ENCODE measurements at places on chromosomes 3 and 15.

- DNase-seq: no peak
These were observed 41.6 kb downstream of the EEFSEC start for GRCh38 chr3:128194843-128195242.

GRCh38 chr3:111862974-111863373 is 3.9 kb downstream of the PHLDB2 start:
- no peak for DNase-seq

- DNase-seq: no peak
These were observed 23.9 kb upstream of the TMEM108 start for GRCh38 chr3:133014325-133014724.

GRCh38 chr15:69760258-69760845 is 307.7 kb downstream of the RPLP1 start:
- no peak for DNase-seq

DNA sequence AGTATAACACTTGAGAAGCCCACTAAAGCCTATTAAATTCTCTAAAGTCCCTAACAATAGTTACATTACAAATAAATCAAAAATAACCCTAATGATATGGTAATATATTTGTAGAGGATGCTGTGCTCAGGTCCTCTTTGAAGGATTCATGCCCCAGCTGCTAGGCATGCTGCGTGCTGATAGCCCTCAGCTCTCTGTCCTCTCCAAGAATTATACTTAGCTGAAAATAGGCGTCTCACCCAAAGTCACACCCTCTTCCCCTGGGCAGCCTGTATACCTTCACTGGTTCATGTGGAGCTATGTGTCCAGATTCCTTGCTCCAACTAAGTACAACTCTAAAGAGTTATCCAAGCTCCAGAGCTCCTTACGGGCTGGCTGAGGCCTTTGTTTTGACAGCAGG is 312.5 kb upstream of the ZNF385D start:
- DNase-seq: no peak

GRCh38 chr3:43256714-43257461 is 29.5 kb upstream of the SNRK start:
- DNase-seq: no peak

GRCh38 chr15:81740416-81740815 is 305.4 kb downstream of the MEX3B start:
- no peak for DNase-seq

DNA sequence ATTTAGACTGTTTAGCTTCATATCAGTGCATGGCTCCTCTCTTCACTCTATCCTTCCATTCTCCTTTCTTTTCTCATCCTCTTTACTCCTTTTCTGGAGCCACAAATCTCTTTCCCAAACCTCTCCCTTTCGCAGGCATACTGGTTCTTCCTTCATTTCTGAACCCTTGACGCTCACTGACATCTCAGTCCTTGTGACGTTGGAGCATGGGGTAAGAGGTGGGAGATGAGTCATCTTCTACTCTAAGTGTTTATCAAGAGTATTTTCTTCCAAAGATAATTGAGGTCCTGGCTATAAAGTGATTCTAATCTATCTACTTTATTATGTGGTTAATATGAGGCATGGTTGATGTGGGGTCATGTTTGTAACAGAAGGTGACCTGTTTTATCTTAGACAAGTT is 414.2 kb downstream of the AGBL1 start:
- DNase-seq: no peak

DNA sequence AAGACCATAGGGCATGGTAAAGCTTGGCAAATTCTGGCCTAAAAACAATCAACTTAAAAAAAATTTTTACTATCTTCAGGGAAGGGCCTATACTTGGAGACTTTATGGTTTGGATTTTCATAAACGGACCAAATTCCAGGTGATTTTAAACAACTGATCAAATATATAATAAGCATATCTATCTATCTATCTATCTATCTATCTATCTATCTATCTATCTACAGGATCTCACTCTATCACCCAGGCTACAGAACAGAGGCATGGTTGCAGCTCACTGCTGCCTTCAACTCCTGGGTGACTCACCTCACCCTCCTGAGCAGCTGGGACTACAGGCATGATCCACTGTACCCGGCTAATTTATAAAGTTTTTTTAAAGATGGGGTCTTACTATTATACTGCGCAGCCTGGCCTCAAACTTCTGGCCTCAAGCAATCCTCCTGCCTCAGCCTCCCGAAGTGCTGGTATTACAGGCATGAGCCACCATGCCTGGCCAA is 6.7 kb downstream of the SPPL2A start:
- no peak for DNase-seq

GRCh38 chr15:70859998-70860397 is 6.0 kb upstream of the LARP6 start:
- no peak for DNase-seq

DNA sequence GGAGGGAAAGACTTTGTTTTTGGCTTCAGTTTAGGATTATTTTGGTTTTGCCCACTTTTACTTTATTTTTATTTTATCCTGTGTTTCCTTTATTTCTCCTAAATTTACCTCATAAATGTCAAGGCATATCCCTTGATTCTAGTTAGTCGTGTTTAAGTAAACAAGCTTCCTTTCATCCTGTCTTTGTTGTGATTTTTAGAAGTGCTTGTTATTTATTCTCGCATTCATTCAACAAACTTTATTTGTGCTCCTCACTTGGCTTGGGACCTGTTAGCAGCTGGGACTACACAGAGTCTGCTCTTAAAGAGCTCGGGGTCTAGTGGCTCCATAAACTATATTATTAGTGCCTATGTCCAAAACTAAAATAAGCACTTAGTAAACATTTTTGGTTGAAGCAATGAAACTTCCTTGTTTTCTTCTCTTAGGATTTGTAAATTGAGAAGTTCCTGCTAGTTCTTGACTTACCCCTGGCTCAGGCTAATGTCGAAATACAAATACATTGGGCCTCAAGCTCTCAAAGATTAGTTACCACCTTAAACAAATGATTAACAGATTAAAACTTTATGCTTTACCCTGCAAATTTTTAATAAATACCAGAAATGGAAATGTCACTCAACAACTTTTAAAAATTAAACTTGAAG is 19.0 kb upstream of the DMXL2 start:
- DNase-seq: no peak

DNA sequence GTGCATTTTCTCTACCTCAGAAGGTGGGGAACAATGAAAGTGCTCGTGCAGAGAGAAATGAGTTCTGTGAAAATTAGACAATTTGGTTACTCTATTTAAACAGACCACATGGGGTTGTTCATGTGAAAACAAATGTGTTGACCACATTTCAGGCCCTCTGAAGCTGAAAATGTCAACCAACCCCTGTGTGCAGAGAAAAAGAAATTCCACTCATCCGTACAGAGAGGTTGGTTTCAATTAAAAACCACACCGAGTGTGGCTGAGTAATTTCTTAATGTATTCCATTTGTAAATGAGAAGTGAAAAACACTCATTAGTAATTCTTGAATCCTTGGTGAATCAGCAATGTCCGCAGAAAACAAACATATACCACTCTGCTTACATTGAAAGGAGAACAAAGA is 46.9 kb upstream of the SLC7A14 start:
- DNase-seq: no peak

DNA sequence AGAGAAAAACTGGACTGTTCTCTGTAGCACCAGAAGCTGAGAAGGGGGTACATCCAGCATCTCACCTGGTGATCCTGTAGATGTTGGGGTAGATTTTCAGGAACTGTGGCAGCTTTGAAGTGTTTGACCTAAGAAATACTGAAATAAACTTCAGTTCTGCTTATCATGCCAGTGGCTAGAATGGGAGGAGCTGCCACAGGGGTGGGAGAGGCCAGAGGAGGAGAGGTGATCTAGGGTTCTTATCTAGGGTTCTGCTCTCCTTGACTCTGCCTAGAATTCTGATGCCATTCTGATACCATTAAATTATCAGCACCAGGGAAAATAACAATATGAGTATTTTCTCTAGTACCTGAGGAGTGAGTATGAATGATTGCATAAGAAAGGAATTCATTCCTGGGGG is 10.2 kb upstream of the CPOX start:
- DNase-seq: no peak

DNA sequence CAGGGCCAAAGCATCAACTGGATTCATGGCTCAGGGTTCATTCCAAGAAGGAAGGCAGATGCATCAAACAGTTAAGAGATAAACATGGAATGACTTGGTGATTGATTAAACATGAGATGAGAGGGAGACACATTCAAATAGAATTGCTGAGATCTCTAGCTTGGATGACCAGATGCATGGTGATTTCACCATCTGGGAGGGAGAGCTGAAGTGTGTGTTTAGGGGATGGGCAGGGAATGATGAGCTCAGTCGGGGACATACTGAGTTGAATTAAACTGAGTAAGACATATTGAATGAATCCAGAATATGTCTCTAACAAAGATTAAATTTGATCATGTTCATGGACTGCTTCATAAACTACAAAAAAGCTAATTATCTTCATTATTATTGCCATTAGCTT is 35.5 kb downstream of the CADPS start:
- no peak for DNase-seq

GRCh38 chr3:128874481-128875180 is 4.8 kb upstream of the ACAD9 start:
- DNase-seq: peak; percentile 34

- no peak for DNase-seq
These were observed 23.1 kb downstream of the TP53BP1 start for GRCh38 chr15:43469867-43470266.

DNA sequence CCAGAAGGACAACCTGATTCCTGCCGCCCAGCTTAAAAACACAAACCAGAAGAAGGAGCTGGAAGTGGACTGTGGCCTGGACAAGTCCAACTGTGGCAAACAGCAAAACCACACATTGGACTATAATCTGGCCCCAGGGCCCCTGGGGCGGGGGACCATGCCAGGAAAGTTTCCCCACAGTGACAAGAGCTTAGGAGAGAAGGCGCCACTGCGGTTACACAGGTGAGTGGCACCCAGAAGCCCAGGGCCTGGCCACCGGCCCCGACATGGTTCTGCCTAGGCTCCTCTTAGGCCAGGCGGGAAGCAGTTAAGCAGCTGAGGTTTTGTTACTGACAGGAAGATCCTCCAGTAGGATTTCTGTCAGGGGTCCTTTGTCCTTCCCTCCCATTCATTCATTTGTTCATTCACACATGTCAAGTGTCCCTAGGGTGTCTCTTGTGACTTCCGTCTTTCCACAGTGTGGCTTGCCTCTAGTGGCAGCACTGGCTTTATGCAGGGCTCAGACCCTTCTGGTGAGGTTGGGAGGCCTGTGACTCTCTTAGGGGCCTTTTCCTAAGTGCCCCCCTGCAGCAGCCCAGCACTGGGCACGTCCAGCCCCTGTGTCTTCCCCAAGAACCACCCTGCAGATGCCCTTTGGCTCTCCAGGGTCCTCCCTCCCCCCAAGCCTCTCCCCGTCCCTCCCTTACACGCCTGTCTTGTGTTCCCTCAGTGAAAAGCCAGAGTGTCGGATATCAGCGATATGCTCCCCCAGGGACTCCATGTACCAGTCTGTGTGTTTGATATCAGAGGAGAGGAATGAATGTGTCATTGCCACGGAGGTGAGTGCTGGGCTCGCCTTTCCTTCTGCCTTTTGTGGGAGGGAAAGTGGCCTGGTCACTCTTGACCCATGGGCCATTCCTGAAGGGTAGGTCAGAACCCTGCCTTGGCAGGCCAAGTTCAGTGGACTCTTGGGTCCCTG is 7.8 kb downstream of the DLL4 start:
- no peak for DNase-seq

GRCh38 chr15:48222627-48223026 is 16.5 kb downstream of the SLC12A1 start:
- no peak for DNase-seq

- DNase-seq: no peak
These were observed 22.7 kb downstream of the APH1B start for GRCh38 chr15:63299943-63300575.

- DNase-seq: no peak
These were observed 199.1 kb upstream of the SUCLG2 start for GRCh38 chr3:67853520-67853919.

GRCh38 chr15:35281515-35281914 is 196.4 kb upstream of the NANOGP8 start:
- no peak for DNase-seq

- no peak for DNase-seq
These were observed 28.0 kb upstream of the TEX9 start for GRCh38 chr15:56337084-56337725.

DNA sequence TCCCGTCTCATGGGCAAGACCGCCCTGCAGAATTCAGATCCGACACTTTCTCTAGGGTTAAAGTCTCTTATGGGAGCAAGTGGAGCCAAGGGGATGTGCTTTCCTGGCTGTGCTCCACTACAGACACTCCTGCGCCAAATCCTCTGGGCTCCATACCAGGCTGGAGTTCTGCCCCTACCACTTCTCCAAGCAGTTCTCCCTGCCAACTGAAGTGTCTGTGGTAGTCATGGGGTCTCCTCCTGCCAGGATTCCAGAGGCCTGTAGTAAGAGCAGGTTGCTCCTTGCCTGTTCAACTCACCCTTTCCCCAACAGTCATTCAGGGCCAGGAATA is 403.2 kb downstream of the GRM7 start:
- DNase-seq: no peak

- DNase-seq: no peak
These were observed 540.9 kb upstream of the MDFIC2 start for GRCh38 chr3:70853161-70853944.

DNA sequence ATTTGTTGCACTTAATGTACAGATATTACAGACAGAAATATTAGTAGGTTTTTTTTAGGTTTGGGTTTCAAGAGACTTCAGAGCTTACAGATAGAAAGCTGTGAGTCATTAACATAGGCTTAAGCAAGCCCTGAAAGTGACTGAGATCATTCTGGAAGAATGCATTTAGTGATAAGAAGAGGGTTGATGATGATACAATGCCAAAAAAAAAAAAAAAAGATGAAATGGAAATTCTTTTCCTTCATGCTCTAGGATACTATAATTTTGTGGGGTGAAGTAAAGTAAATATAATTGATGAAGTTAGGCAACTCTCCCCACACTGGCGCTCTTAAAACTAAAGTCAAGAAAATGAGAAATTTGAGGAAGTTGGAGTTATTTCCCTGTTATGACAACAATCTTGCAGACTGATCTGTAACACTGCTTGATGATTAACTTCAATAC is 169.4 kb upstream of the ZNF385D start:
- DNase-seq: no peak

- no peak for DNase-seq
These were observed 203.9 kb downstream of the VGLL3 start for GRCh38 chr3:86787091-86787490.

DNA sequence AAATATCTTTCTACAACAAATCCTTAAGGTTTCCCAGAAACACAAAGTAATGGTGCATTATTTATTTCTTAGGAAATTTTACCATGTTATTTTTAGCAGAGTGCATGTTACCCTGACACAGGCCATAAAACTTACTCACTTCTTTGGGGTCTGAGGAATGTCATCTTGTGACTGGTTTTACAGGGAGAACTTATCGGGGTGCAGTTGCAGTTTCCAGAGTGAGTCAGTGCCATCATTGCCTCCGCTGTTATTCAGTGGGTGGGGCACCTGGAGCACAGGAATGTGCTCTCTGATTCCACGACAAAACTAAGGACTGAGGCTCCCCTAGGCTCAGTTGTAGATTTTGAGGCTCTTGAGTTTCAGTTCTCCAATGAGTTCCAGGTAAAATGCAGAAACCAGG is 11.1 kb upstream of the GREM1 start:
- no peak for DNase-seq

GRCh38 chr15:45873781-45874180 is 239.0 kb downstream of the SQOR start:
- peak; percentile 35 for DNase-seq

All from glutamatergic neuron (in vitro differentiated cells).